Stimulated activated CD4-positive, alpha-beta T cell treated with anti-CD3 and anti-CD28 coated beads, Interleukin-1b, Interleukin-23, amount 100 ng/mL, for 1 hour (primary cell): ENCODE measurements at places on chromosomes 2 and 18.

- DNase-seq: no peak
Measured at GRCh38 chr2:230737300-230737699, 24.7 kb downstream of the CAB39 start.

DNA sequence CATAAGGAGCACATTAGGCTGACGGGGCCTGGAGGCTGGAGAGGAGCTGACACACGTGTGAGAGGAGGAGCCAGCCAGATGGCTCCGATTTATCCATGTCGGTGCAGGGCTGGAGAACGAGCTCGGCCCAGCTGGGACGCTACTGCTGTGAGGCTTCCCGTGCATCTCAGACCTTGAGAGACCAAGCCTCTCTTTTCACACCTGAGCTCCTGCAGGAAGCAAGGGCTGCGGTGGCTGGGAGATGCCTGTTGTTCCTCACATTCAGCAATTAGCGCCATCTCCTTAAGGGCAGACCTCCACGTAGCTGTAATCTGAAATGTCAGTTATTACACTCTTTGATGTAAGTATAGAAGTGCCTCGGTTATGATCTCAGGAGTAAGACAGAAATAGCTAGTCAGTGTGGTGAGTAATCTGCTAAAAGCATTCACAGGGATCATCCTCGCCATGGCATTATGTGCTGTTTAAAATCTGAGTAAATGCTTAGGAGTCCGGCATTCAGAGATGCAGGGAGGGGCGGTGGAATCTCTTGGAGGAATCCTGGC, 107.9 kb downstream of the PRKCE start:
- DNase-seq: no peak

DNA sequence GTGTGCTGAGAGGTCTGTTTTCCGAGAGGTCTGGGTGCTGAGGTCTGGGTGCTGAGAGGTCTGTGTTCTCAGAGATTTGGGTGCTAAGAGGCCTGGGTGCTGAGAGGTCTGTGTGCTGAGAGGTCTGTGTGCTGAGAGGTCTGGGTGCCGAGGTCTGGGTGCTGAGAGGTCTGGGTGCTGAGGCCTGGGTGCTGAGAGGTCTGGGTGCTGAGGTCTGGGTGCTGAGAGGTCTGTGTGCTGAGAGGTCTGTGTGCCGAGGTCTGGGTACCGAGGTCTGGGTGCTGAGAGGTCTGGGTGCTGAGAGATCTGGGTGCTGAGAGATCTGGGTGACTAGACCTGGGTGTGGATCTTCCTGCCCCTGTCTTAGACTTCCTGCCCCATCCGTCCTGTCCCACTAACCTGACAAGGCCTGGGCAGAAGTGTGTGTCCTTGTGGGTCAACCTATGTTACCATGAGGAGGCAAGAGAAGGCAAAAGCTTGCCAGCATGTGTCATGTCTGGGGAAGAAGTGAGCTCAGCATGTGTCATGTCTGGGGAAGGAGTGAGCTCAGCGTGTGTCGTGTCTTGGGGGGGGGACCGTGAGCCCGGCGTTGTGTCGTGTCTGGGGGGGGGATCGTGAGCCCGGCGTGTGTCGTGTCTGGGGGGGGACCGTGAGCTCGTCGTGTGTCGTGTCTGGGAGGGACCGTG, 69.3 kb downstream of the KCNG2 start:
- DNase-seq: no peak

GRCh38 chr18:46190667-46191066, 86.5 kb downstream of the HAUS1 start:
- DNase-seq: no peak

- no peak for DNase-seq
Measured at GRCh38 chr2:109322111-109322510, 193.1 kb downstream of the SH3RF3 start.

DNA sequence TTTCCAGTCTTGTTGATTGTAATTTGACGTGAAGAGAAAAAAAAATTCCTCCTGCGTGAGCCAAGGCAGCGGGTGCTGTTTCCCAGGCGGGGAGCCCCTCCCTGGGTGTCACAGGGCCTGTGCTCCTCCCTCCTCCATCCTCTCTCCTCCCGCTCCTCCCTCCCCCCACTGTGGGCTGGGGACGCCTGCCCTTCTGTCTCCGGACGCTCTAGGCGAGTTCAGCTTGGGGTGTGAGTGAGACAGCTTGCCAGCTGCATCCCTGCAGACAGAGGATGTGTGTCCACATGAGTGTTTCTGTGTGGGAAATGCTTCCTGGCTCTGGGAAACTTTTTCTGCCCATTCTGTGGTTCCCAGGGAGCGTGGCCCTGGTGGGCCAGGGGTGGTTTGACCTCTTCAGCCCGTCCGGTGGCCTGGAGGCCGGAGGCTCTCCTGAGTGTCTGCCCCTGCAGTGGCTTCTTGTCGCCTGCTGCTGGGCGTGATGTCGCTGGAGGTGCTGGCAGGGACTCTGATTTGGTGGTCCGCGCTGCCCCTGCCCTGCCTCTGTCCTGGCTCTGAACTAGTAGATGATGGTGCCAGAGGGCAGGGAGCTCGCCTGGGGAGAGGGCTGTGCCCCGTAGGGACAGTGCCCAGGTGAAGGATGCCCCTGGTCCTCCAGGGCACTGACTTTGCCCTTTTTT, 96.4 kb downstream of the USP40 start:
- no peak for DNase-seq

GRCh38 chr2:129152514-129152913, 827.0 kb upstream of the RAB6C start:
- no peak for DNase-seq

DNA sequence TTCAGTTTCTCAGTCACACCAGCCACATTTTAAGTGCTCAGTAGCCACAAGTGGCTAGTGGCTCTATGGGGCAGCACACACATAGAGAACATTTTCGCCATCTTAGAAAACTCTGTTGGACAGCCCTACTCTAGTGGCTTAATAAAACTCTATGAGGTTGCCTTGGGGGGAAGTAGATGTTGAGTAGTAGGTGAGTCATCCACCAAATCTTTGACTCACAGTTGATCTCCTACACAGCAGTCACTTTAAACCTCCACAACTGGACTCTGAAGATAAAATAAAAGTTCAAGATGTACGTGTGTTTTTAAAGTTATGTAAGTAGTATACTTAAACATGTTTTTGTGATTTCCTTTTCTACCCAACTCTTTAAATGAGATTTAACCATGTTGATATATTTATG, 379.0 kb downstream of the SETBP1 start:
- no peak for DNase-seq

DNA sequence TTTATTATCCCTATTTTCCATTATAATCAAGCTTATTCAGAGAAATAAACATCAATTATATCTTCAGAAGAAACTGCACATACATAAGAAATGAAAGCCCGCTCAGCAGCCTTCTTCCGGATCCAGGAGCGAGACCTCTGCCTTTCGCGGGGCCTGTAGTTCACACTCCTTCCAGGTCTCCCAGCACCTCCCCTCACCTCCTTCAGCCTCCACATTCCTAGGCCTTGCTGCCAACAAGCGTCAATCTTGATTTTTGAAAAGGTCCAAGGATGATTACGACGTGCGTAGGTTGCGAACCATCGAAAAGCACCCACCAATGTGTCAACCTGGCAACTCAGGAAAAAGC, 355 bp upstream of the KIDINS220 start:
- DNase-seq: no peak

DNA sequence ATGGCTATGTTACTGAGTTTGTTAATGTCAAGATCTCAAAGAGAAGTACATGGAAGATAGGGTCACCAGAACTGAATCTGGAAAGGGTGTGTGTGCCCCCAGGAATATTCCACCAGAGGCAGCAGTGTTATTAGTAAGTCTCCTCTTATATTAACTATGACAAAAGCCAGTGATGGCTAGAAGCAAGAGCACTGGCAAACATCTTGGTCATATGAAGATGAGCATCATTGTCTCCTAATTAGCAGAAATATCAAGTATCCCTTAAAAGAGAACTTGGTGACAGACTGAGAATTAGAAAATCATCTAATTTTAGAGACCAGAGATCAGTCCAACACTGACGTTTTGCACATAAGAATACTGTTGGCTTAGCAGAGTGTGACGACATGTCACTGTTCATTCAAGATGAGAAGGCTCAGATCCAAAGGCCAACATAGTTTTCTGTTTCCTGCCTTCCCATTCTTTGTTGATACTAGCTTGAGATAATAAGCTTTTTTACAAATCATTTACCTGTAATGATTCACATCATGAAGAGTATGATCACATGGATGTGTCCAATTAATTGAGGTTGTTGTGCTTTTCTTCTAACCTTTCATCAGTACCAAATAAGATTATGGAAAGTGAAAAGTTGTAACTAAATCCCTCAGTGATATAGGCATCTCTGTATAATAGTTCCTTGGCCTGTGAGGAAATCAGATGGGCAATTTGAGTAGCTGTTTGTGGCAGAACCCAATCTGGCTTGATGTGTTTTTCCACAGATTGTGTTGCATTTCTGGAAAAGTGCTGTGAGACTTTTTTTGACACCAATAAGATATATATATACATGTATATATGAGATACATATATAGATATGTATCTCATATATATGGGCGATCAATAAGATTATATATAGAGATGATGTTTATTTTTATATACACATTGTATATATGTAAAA, 44.5 kb downstream of the MAPRE2 start:
- DNase-seq: no peak

DNA sequence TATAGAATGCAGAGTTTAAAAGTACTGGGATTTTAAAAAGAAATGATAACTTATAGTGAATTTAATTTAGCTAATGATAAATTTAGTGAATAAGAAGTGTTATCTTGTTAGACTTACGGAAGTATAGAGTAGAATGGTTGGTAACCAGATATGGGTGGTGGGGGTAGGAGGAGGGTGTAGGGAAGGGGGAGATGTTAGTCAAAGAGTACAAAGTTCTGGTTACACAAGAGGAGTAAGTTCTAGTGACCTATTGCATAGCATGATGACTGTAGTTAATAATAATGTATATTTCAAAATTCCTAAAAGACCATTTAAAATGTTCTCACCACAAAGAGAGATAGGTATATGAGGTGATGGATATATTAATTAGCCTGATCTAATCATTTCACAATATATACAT, 184.8 kb upstream of the STON1 start:
- no peak for DNase-seq

DNA sequence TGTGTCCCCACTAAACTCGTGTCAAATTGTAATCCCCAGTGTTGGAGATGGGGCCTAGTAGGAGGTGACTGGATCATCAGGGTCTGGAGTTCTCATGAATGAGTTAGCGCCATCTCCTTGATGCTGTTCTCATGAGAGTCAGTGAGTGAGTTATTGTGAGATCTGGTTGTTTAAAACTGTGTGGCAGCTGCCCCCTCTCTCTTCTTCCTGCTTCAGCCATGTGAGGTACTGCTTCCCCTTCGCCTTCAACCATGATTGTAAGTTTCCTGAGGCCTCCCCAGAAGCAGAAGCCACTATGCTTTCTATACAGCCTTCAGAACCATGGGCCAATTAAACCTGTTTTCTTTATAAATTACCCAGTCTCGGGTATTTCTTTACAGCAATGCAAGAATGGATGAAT, 50.4 kb downstream of the AP1S3 start:
- no peak for DNase-seq

DNA sequence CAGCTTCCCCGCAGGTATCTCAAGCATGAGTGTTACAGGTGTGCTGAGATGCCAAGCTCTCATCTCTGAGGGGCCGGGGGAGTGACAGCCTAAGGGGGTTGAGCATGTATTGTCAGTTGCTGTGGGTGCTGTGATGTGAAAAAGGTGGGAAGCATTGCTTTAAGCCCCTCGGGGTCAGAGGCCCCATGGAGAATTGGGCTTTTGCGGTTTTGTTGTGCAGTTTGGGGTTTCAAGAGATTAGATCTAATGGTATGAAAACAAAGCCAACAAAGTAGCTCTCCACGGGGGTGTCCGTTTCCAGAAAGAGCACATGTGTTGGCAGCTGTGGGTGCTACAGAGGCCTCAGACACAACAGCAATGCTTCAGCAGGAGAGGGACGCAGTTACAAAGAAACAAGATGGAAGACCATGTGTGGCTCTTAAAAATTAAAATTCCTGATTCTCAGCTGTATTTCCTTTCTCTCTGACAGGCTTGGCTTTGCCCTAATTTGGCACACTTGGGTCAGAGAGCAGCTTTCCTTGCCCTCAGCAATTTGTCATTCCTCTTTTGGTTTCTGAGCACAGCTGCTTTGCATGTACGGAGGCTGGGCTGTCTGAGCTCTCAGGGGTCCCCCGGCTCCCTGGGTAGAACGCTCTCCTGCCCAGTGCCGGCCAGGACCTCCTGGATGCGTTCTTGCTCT, 69.9 kb downstream of the TMEM247 start:
- DNase-seq: no peak

DNA sequence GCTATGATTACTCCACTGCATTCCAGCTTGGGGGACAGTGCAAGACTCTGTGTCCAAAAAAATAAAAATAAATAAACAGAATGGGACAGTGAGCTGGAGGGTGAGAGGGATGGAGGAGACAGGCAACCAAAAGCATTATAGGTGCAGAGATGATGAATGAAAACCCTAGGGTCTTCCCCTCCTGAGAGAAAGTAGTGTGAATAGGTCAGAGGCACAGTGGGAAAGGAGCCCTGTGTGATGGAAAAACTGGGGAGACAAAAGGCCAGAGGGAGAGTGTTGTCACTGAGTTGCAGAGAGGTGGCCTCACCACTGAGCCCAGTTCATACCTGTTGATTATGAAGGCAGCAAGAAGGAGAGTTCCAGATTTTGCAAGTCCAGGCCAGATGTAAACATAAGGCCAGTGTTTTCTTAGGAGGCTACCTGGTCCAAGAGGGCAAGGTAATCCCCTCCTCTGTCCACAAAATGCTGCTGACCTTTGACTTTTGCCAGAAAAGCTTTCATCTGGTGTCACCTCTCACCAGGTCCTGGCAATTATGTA, 17.6 kb upstream of the AGFG1 start:
- DNase-seq: no peak

- no peak for DNase-seq
Measured at GRCh38 chr2:104867813-104868504, 14.0 kb downstream of the POU3F3 start.

DNA sequence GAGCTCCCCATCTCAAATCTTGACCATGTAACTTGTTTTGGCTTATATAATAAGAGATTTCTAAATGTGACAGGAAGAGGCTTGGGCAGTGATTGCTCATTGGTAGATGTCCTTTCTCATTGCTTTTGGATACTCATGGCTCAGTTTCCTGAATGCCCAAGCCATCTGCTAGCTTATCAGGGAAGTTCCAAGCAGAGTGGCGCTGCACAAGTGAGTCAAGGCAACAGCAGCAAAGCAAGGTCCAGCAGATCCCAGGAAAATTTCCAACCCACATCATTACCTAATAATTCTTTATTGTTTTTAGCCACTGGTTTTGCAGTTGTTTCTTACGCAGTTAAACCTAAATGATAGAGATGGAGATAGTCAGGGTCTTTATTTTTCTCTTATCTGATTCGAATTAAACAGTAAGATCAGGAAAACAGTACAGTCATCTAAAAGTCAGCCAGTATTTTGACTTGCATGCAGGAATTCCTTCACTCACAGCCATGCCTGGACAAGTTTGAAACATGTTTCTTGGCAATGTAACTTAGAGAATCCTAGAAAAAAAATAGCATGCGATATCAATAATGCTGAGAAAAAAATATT, 349.7 kb upstream of the TMEFF2 start:
- no peak for DNase-seq

DNA sequence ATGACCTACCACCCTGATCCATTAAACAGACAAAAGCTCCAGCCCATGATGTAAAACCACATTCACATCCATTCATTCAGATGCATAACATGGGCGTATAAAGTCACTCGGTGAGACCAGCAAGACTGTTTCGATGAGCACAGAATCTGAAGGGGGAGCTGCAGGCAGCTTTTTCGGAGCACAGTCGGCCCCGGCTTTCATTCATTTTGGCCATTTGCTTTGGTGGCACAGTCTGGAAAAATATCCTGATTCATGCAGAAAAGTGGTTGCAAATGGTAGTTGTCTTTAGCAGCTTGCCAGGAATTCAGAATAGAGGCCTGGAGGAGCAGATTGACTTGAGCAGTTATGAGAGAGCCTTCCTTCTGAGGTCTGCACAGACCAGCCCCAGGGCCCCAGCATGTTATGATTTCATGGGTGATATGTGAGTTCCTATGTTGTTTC, 11.2 kb downstream of the ARID5A start:
- DNase-seq: no peak
